Liver (tissue), 10 donors: ENCODE measurements at places on chromosomes 12 and 14.
A peak's percentile ranks its signal among the peaks of the same experiment; 100 is the strongest.

- no peak for DNase-seq
Measured at GRCh38 chr14:30974628-30975027, 50.8 kb upstream of the AP4S1 start.

DNA sequence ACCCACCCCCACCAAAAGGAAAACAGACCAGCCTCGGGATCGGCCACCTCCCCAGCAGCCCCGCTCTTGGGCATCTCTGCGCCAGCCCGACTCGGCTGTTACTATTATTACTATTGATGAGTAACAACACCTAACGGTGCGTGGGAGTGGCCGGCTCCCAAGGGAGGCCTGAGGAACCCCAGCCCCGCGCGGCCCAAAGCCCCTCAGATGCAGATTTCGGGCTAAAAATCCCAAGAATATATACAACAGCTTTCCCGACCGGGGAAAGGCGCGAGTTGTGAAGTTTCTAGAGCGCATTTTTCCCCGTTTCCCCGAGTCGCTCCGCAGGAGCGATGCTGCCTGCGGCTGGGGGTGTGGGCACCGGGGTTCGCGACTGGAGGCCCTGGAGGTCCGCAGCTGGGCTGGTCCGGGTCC is 565 bp downstream of the NT5DC3 start:
- no peak for DNase-seq

- DNase-seq: peak; percentile 9
Measured at GRCh38 chr12:1870086-1870485, 48.4 kb downstream of the CACNA2D4 start.

DNA sequence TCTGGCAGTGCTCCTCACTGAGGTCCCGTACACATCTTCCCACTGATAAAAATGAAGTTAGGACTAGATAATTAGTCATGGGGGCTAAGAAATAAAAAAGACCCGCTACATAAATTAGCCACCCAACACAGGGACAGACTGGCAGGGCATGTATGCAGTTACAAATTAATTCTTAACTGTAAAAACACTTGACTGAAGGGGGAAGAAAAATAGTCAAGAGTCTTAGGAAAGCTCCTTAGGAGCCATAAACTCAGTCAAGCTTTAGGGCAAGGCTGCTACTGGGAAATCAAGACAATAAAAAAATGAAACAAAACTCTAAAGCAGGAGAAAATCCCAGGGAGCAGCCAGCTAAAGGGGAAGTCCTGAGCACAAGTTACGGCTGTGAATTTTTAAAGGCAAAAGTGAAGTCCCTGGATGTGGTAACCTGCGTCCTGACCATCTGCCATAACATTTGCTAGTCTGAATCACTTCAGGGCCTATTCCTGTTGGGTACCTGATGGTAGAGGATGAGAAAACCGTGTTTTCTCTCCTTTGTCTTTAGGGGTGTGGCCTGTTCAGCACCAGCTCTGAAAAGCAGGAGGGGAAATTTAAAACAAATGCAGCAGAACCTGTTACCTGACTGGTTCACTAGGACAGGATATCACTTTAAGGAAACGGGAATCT is 7.5 kb upstream of the NPFF start:
- DNase-seq: no peak

DNA sequence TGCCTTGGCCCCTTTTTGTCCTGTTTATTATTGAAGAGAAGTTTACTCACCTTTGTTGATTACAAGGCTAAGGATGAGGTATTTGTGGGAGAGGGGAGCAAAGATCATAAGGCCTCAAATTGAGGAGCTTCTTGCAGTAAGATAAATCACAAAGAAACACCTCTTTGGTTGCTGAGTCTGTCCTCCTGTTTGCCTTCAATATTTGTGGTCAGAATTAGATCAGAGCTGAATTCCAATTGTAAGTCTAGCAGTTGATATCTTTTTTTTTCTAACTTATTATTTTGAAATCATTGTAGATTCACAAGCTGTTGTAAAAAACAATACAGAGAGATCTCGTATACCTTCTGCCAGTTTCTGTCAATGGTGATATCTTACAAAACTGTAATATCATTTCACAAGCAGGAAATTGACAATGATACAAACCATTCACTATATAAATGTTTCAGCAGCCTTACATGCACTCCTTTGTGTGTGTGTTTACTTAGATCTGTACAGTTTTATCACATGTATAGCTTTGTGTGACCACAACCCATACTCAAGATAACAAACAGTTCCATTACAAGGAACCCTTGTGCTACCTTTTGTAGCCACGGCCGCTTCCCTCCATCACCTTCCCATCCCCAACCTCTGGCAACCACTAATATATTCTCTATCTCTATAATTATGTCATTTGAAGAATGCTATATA is 97.4 kb downstream of the KICS2 start:
- DNase-seq: no peak

- no peak for DNase-seq
Measured at GRCh38 chr14:61116369-61116768, 135.3 kb downstream of the SLC38A6 start.
